ENCODE measurements at places on chromosomes 1 and 21. TPM values are rescaled to one million over a fixed set of nuclear protein-coding genes. Genes with fewer than 3 reads are reported as not detected.

The OR6N1 gene
- not detected for total RNA-seq

The SCAF4 gene
- total RNA-seq: 15.3 TPM

The SLAMF9 gene
- total RNA-seq: not detected

- DNase-seq: no peak
Measured at GRCh38 chr1:73775896-73776295, 422.1 kb downstream of the LRRIQ3 start.

GRCh38 chr1:234618737-234619049 lies 8.7 kb upstream of the IRF2BP2 start:
- DNase-seq: no peak

Data from left ventricle myocardium inferior (tissue), 1 donor.